ENCODE measurements at places on chromosomes 4 and X.
A peak's percentile ranks its signal among the peaks of the same experiment; 100 is the strongest.

- DNase-seq: no peak
Observed at GRCh38 chrX:127085939-127086338, 266.4 kb downstream of the PRR32 start.

DNA sequence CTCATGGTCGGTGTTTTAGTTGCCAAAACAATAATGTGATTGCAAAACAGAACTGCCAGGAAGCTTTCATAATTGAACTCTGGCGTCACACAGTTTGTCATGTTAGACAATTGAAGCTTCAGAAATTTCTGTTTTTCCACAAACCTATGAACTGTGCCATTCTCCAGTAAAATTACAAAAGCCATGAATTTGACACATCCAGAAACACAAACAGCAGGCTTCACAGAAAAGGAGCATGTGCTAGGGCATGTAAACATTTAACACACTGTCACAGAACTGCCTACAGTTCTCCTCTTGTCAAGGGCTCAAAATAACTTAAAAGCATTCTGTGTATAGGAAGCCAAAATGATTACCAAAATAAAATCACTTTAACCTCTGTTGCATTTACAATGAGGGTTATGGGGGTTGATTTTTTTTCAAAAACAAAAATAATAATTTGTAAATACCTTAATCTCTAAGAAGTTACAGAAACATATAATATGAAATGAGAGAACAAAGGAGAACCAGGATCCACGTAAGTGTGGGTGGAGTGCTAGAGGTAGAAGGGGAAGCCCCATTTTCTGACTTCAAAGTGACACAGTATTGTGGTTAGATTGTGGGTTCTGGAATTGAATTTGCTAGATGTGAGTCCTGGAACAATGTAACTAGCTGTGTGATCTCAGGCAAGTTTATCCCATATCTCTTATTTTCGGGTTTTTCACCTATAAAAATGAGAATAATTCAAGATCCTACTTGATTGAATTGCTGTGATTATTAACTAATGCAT is 295.0 kb downstream of the CENPC start:
- no peak for DNase-seq

DNA sequence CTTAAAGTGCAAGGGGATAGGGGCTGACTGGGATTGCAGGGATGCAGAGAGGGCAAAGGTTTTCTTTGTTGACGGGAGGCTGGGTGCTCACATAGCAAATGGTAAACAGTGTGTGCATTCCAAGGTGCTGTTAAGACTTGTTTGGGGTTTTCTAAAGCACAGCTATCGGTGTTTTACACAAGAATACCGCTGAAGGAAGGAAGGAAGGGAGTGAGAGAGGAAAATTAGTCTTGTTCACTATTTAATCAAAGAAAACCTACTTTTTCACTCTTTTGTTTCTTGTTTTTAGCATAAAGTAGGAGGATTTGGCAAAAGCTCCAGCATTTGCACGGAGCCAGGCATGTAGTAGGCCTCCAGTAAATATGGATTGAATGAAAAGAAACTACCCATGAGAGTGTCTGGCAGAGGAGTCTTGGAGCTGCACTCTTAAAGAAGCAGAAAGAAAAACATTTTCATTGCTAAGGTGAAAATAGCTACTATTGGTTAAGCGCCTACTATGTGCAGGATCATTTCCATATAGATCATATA is 99.7 kb downstream of the FIP1L1 start:
- DNase-seq: no peak

- DNase-seq: peak; percentile 5
Observed at GRCh38 chr4:128787509-128788311, 21.8 kb upstream of the JADE1 start.

DNA sequence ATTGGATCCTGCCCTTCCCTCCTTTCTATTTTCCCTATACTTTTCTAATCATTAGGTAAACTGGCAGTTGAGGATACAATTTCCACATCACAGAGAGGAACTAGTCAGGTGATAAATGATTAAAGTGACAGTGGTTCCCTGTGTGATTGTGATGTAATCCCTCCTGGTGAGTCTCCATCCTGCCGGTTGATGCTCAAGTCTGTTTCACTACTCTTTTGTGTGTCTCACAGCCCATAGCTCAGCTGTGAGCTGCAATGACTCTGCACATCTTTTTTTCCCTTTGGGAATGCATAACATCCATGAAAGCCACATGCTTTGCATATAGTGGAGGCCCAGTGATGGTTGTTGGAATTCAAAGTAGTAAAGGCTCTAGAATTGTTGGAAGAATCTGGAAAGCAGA is 60.4 kb downstream of the CCNI start:
- no peak for DNase-seq

GRCh38 chr4:88937081-88937480 is 119.9 kb downstream of the FAM13A start:
- peak; percentile 46 for DNase-seq

DNA sequence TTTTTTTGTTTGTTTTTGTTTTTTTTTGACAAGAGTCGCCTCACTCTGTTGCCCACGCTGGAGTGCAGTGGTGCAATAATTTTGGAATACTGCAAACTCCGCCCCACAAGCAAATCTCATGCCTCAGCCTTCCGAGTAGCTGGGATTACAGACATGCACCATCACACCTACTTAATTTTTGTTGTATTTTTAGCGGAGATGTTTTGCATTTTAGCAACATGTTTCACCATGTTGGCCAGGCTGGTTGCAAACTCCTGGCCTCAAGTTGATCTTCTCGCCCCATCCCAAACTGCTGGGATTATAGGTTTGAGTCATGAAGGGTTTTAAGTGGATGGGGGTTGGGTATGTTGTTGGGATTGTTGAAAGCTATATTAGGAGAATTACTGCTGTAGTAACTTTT is 270.9 kb upstream of the LCORL start:
- no peak for DNase-seq

- DNase-seq: peak; percentile 56
Observed at GRCh38 chrX:11756354-11757318, 1.4 kb upstream of the MSL3 start.

DNA sequence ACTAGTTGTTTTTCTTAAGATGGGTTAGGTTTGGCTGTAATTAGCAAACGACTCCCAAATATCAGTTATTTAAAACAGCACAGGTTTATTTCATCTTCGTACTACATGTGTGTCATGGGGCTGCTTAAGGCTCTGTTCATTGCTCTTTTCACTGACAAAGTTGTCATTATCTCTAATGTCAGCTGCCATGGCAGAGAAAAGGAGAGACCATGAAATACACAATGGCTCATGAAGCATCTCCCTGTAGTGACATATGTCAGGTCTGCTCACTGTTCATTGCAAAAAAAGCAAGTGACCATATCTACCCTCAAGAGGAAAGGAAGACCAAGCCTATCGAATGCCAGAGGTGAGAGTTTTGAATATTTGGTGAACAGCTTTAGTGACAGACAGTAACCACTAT is 52.2 kb upstream of the PCDH7 start:
- DNase-seq: no peak

DNA sequence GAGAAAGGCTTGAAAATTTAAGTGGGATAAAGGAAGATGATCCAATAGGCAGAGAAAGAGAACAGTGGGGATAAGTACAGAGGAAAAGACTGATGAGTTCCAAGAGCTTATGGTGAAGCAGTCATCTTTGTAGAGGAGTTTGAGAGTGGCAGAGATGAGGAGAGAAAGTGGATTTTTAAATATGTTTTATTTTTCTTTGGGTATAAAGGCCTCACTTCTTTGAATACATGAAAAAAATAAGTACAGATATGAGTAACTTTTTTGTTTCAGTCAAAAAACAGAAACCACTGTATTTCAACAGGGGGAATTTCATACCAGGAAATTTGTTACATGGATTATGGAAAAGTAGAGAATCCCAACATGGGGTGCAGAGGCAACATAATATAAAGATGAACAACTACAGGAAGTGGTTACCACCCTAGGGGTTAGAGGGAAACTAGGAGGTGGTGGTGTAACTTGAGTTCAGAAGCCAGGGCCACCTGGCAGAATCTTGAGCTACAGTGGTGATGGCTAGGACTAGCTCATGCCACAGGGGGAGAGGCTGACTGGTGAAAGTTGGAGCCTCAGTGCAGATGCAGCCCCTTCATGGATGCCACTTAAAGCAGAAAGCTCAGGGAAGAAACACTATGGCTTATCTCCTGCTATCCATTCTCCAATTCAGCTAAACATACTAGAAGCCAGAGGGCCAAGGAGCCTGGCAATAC is 3.4 kb upstream of the CYBB start:
- DNase-seq: no peak

DNA sequence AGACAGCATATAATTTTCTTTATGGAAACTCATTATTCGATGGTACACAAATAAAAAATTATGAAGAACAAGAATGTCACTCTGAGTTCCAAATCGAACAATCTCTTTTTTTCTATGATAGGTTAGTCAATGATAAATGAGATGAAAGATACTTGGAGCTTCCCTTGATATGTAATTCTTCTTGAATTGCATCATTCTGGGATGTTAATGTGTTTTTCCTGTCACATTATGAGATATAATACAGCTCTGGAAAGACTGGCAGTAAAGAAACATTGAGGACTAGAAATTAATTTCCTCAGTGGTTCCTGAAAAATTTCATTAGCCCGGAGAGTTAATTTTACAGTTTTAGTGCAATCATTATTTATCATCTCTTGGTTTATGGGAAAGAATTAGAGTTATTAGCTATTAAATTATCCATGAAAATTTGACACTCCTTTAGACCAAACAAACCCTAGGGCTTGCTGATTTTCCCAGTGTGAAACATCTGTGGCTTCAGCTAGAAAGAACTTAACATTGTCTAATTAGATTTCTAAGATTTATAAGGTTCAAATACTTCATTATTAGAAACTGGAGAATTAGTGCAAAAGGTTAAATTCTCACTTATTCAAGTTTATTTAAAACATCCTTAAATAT is 1546.6 kb upstream of the TENM3 start:
- DNase-seq: no peak

GRCh38 chr4:44446801-44447562 is 1.6 kb downstream of the KCTD8 start:
- DNase-seq: no peak

DNA sequence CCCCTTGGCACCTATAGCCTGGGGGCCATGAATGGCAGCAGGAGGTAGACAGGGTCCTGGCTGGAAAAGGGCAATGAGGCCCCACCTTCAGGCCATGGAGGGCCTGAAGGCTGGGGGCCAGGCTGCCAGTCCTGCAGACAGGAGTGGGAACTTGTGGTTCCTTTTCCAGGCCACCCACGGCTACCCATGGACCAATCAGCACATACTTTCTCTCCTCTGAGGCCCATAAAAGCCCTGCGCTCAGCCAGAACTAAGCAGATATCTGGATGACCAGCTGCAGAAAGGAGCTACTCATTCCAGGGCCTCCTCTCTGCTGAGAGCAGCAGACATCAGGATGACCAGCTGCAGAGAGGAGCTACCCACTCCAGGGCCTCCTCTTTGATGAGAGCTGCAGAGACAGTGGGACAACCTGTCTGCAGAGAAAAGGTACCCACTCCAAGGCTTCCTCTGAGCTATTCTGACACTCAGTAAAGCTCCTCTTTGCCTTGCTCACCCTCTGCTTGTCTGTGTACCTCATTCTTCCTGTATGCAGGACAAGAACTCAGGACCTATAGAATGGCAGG is 67.2 kb downstream of the NAA11 start:
- no peak for DNase-seq

DNA sequence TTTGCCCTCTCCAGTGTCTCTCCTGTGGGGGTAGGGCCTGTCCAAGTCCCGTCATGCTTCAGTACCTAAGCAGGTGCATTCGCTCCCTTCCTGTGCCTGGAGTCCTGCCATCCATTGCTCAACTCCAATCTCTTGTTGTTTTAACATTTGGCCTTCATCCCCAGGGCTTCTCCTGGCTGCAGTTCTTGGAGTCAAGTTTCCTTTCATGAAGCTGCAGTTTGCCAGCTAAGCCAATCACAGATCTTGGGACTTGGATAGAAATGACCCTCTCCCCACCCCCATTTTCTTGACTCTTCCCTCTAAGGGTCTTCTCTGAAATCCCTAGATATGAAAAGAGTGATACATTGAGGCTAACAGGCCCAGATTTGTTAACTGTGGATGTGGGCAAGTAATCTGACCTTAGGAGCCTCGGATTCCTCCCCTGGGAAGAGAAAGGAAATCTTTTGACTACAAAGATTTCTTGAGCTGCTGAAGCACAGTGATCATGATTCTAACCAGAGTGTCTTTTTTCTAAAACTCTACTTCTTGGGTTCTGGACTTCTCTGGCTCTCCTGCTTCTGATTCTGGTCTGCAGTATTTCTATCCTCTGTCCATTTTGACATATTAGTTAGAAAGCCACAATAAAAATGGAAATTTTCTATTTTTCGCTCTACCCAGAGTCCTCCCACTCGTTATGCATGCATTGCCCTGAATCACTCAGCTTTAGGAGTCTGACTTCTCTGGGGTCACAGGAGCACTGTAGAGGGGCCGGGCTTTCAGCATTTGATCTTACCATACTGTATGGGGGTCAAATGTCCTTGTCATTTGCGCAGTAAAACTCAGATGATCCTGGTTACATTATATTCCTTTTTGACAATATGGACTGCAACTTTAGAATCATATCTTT is 61.0 kb downstream of the CHRNA9 start:
- DNase-seq: peak; percentile 83

DNA sequence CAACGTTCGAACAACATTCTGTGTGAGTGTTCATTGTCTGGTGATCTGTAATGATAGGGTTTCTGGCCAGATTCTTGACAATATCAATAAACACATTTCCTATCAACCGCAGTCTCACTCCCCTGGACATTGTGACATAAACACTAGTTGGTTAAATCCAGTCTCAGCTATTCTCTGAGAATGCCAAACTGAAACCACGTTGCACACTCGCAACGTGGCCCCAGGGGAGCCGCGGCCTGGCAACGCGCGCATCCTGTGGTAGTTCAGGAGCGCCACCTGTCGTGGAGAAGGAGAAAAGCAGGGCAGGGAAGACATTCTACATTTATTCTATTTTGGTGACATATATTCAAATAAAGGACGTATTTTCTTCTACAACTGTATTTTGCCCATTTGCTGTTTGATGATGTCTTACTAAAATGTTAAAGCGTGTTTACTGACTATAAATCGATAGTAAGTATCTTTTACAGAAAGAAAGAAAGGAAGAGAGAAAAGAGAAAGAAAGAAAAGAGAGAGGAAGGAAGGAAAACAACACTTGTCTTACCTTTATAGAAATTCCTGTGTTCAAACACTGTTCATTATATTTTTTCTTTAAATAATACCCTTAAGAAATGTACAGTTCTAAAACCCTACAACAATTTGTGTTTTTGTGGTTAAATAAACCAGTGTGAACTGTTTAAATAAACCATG is 738.3 kb upstream of the FRG1 start:
- peak; percentile 44 for DNase-seq

DNA sequence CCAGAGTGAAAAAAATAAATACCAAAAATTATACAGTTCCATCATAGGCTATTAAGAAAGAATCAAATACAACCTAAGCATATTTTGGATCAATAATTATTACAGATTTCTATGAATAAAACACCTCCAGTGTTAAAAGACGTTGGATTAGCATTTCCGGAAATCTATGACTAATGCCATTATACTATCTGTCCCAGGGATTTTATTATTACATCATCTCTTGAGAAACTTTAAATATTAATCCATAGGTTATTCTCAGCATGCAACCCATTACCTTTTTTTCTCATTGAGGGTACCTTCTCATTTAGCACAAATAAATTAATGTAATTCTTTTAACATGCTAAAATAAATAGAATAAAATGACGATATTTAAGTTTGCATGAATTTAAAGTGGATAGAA is 44.6 kb downstream of the CXorf58 start:
- DNase-seq: no peak

- DNase-seq: no peak
Observed at GRCh38 chr4:177568931-177569330, 126.7 kb upstream of the AGA start.

GRCh38 chr4:151801547-151802516 is 41.0 kb upstream of the GATB start:
- DNase-seq: peak; percentile 56

GRCh38 chrX:72307646-72308051 is 1.9 kb upstream of the CITED1 start:
- no peak for DNase-seq

GRCh38 chr4:7367864-7368277 is 66.9 kb downstream of the PSAPL1 start:
- no peak for DNase-seq
